ENCODE measurements at places on chromosomes 7 and 10.

GRCh38 chr10:48444861-48445841, 138.7 kb downstream of the MAPK8 start:
- DNase-seq, result no peak

DNA sequence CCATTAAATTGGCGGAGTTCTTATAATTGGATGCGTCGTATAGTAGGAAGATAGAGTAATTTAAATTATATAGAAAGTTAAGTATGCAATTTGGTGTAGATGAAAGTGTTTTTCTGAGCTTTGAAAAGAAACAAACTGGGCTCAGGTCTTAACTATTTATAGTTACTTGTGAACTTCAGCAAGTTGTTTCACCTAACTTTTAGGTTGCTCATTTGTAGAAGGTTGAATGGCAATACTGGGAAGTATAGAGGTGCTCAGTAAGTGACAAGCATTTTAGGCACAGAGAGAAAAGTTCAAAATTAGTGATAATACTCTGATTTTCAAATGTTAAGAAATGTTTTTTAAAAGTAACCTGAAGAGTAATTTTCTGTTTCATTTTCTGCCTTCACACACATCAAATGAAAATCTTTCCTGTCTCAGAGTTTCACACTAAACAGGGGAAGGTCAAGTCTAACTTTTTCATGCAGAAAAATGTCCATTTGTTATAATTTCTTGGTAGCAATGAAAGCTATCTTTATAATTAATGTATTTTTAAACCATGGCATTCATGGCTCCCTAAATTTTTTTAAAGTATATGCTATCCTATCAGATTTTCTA, 146.5 kb downstream of the PHF14 start:
- DNase-seq, result no peak

GRCh38 chr10:42992957-42993390, 83.9 kb upstream of the RET start:
- no peak for DNase-seq

- no peak for DNase-seq
These were observed 244.1 kb downstream of the FRMD4A start for GRCh38 chr10:14086596-14086995.

DNA sequence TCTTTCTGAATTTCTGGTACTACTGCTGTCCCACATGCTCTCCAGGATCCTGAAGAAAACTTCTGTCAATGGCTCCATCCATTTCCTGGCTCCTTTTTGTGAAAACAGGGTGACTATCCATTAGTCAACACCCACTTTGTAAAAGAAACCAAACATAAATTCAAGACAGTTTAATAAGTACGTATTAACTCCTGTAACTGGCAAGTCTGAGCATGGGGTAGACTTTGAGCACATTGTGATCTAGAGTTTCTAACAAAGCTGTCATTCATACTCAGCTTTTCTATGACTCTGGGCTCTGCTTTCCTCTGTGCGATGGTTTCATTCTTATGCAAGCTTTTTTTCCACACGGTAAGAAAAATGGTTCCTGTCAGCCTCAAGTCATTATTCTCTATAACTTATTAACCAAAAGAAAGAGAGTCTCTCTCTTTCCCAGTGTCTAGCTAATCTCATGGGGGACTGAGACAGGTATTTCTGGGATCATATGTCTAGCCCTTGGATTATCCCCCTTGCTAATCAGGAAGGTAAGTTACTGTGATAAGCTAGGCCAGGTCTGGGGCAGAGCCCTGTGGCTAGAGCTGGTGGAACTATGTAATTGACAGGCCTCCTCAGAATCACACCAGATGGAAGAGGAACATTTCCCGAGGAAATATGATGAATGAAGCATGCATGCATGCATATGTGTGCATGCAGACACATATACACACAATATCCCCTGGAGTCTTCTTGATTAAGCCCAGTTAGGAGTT, 98.5 kb downstream of the GNAI1 start:
- DNase-seq, result no peak

DNA sequence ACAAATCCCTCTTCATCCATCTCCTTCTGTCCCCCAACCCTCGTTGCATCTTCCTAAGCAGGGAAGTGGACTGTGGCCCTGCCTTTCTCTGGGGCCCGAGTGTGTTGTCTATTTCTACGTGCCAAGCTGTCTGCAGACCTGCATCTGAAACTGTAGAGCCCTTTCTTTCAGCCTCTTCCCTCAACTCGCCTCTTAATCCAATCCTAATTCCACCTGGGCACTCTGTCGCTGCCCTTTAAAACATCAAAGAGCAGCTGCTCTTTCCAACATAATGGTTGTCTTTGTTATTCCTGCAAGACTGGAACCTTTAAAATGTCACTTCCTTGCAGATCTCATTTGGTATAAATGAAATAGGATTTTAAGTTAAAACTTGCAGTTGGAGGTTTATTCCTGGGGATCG, 21.5 kb upstream of the ADAM12 start:
- no peak for DNase-seq

- DNase-seq, result peak; percentile 79
These were observed 11.9 kb downstream of the HNRNPF start for GRCh38 chr10:43396928-43397624.

DNA sequence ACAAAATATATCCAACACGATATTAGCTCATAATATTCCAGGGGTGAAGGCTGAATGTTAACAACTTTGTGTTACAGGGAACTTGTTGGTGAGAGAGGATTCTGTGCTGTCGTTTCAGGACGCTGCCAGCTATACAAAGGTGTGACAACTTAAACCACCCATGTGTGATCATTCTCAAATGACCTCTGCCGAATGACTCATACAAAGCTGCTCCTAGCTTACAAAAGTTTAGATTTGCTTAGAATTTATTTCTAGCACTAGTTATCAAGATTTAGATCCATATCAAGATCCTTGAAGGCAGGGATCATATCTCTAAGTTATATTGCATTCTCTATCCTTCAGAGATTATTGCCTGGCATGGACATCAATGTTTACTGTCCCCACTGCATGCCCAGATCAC, 65.3 kb downstream of the COBL start:
- no peak for DNase-seq

GRCh38 chr10:58996063-58996462, 180.4 kb upstream of the PHYHIPL start:
- no peak for DNase-seq

DNA sequence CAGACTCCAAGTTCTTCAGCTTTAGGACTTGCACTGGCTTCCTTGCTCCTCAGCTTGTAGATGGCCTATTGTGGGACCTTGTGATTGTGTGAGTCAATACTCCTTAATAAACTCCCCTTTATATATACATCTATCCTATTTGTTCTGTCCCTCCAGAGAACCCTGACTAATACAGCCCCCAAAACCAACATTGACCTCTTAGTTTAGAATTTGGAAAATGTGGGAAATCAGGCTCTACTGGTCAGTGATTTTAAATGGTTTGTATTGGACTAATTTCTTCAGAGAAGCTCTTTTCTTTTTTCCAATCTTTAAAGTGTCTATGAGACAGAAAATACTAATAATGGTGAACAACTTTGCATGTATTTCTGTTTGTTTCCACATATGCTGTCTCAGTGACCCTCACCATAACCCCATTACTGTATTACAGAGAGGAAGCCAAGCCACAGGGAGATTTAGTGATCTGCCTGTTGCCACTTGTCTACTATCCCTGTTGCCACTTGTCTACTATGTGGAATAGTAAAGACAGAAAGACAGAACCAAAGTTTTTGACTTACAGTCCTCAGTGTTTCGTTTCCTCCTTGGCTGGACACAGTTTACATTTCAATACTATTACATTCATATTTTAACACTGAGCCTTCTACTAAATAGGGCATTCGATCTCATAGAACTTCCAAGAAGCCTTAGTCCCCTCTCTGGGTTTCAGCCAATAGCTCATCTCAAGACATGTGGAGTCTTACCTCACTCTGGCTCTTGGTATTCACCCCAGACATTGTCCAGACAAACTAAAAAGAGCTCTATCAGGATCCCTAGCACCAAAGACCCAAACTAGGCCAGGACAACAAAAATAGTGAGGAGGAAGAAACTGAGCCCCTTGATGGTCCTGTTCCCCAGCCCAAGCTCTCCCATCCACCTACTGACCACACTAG, 121.0 kb downstream of the AKR1D1 start:
- no peak for DNase-seq

DNA sequence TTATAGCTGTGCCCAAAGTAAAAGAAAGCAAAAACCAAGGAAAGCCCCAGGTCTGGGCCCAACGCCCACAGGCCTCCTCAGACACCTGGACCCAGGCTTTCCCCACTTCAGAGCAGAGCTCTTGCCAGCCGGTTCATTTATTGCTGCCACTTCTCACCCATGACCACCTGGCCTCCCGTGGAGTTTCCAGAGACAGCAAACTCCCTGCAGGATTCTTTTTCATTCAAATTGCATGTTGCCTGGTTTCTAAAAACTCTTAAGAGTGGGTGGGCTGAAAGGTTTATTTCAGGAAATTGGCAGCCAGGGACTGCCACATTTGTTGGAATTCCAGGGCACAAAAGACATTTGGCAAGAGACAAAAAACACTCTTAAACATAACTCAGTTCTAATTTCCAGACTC, 4.7 kb downstream of the VOPP1 start:
- no peak for DNase-seq

GRCh38 chr7:36490419-36490830, 100.8 kb downstream of the ANLN start:
- peak; percentile 15 for DNase-seq

DNA sequence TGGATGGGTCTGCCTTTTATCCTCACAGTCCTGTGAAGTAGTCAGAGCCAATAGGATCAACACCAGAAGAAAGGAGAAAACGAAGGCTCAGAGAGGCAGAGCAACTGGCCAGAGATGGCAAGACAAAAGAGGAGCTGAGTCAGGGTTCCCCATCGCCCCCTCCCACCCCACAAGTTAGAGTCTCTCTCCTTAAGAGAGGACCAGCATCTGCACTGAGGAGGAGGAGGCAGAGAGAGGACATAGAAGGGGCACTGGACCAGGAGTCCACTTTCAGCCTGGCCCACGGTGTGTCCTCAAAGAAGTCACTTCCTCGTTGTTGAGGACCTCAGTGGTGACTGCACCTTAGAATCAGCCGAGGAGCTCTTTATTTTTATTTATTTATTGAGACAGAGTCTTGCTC, 11.6 kb downstream of the SPOCK2 start:
- DNase-seq, result no peak

DNA sequence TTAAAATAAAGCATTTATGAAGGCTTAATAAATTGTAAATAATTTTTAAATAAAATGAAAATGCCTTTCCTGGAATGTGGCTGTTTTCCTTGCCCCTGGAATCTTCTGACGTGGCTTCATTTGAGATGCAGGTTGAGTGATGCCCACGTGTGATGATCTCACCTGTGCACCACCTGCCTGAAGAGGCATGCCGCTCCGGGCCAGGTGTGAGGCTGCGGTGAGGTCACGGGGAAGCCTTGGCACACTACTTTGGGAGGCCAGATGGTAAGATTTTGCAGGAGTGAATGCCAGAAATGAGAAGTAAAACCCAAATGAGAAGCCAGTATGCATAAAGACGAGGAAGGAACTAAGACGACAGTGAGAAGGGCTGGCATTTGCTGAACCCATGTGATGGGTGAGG, 36.2 kb downstream of the GOT1 start:
- DNase-seq, result no peak

Data from hindlimb muscle (tissue), 1 donor.